Stimulated activated CD4-positive, alpha-beta T cell treated with anti-CD3 and anti-CD28 coated beads, Interleukin-2, amount 100 ng/mL, for 4 hours (primary cell): ENCODE measurements at places on chromosomes 7 and 10.

GRCh38 chr7:140230516-140230860 is 53.7 kb upstream of the KDM7A start:
- DNase-seq, result peak; percentile 78

- DNase-seq, result no peak
These were observed 143.3 kb upstream of the GPR26 start for GRCh38 chr10:123522702-123523312.

DNA sequence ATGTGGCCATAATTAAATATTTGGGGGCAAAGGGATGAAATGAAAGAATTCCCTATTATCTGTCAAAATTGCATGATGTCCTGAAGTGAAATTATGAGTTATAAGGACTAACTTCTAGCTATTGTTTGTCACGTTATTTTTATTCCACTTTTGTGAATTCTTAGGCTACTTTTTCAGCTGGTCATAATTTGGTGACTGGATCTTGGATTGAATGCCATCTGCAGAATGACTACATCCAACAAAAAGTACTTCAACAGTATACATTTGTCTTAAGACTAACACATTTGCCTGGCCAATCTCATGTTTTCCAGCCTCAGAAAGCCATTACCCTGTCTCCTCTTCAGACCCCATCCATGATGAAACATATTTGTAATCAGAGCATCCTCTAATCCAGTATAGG is 48.1 kb upstream of the WNT16 start:
- no peak for DNase-seq

GRCh38 chr10:79385392-79385795 is 38.1 kb downstream of the PPIF start:
- DNase-seq, result no peak

DNA sequence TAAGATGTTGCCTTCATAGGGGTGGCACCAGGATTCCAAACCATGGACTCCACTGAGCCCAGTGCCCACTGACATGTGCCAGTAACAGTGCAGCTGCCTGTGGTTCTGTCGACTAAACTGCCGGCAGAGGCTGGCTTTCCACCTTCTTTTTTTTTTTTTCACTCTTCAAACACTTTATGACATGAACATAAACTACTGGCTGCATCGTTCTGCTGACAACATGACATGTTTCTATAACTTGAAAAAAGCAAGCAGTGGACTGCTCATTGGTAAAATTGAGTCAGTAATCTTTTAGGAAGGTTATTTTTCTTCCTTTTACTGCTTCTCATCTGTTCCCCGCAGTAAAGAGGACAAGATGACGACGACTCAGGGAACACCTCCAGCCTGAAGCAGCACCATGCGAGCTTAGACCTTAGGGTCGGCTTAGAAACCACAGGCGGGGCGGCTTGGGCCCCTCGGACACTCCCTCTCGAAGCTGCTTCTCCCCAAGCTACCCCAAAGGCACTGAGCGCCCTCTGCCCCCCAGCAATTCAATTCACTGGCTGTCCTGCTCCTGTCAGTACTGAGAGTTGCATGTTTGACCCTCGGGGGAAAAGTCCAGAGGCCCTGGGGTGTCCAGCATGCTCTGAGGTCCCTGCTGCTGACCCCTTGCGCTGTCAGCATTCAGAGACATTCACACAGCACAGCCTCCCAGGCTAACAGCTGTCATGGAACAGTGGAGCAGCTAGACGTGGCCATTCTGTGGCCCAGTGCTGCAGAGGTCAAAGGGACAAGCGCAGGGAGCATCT is 112.5 kb downstream of the EGFR start:
- no peak for DNase-seq

DNA sequence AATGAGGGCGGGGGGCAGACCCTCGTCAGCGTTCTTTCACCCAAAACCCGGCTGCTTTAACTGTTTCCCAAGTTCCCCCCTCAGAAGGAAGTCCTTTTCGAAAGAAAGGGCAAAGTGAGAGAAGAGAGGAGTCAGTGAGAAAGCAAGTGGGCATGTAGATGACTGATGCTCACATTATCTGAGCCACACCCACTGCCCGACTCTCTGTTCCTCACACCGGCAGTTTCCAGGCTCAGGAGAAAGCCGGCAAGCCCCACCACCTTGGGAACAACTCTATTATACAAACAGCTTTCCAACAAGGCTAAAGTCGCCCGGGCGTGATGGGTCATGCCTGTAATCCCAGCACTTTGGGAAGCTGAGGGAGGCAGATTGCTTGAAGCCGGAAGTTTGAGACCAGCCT is 23.1 kb downstream of the RCC1L start:
- no peak for DNase-seq

- no peak for DNase-seq
These were observed 102.5 kb upstream of the APBB1IP start for GRCh38 chr10:26335574-26336093.

GRCh38 chr10:132793213-132793612 is 7.3 kb upstream of the NKX6-2 start:
- DNase-seq, result no peak

DNA sequence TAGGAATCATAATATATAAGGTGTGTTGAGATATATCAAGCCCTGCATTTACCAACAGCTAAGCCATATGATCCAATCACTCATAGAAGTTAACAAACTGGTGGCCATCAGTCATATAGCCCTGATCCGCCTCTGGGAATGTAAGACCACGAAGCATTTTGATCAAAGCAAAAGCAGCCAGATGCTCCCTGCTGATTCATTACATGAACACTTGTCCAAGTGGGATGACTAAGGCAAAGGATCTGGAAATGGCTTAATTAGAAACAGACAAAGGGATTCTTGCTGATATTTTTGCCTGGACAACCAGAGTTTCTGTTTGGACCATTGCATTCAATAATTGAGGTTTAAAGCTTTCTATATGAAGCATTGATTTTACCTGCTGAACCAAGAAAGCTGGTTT is 535.5 kb downstream of the GPAM start:
- no peak for DNase-seq

DNA sequence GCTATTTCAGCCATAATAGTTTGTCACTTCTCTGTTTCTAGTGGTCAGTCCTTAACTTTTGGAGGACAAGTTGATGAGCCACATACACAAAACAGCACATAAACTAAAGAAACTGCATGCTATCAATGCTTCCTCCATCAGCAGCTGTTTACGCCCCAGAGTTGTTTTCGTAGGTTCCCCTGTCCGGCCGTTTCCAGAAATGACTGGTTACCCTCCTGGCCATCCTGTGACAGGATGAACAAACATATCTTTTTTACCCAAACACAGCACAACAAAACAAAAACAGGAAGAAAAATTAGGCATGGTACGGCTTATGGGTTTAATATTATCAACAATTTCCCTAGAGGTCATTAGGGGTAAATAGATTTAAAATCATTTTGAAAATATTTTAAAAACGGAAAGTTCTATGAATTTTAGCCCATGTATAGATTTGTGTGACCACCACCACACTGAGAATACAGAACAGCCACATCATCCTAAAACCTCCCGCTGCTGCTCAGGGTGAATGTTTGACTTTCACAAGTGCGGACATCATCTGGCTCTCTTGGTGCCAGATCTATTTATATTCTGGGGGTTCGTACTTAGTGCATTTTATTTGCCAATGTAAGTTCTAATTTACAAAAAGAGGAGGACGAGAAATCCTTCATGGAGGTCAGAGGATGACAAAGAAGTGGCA is 74.8 kb downstream of the HIPK2 start:
- no peak for DNase-seq

GRCh38 chr10:62384057-62384446 is 9.9 kb downstream of the ZNF365 start:
- DNase-seq, result peak; percentile 34

DNA sequence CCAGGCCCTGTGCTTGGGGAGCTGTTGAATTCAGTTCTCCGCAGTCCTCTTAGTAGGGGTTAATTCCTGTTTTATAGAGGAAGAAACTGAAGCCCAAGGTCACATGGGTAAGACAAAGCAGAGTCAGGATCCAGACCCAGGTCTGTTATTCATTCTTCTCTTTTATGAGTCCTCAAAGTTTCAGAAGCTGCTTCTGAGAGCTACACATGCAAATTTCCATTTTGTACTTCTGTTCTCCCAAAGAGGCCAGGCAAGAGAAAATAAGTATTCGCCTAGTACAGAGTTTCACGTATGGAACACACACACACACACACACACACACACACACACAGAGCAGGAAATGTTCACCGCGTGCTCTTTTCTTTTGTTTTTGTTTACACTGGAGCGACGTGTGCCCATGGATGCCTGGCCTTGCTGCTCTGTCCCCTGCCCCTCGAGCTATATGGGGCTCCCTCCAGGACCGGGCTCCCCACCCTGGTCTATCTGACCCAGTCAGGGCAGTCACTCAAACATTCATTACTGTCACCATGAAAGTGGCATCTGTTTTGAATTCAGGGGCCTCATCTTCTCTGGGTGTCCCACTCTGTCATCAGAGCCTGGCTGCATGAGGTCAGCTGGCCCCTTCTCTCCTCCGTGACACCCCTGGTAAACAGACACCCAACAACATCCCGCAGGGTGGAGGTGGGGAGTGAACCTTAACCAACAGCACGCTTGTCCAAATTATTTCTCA is 84.4 kb downstream of the TNS3 start:
- no peak for DNase-seq

DNA sequence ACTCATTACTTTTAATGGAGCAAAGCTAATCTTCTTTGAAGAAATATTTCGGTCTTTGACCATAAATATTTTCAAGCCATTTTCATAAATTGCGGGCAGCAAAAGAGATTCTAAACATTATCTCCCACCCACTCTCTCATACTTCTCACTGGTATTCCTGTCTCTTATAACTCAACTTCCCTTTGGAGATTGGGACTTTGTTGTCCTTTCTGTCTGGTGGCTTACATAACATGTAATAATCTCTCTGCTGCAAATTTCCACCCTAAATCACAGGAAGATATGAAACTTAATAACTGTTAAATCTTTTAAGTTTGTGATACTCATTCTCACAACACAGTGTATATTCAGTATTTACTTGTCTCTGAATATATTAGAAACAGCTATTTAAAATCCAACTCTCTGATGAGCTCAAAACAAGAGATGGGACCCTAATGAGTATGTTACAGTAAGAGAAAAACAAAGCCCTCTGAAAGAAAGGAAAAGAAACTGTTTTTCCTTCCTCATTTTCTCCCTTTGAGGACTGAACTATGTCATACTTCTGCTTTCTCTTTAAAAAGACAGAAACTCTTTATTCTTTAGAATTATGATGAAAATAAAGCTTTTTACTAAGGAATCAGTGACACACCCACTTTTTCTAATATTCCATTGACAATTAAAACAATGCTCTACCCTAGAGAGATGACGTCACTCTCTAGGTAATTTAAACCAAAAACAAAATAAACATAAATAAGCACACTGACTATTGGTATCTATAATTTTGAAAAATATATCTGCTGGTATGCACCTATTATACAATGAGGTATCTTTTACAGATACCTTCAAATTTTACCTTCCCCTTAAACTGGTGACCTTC is 14.7 kb downstream of the CALCR start:
- no peak for DNase-seq

GRCh38 chr7:149216402-149216801 is 21.1 kb downstream of the ZNF282 start:
- no peak for DNase-seq

DNA sequence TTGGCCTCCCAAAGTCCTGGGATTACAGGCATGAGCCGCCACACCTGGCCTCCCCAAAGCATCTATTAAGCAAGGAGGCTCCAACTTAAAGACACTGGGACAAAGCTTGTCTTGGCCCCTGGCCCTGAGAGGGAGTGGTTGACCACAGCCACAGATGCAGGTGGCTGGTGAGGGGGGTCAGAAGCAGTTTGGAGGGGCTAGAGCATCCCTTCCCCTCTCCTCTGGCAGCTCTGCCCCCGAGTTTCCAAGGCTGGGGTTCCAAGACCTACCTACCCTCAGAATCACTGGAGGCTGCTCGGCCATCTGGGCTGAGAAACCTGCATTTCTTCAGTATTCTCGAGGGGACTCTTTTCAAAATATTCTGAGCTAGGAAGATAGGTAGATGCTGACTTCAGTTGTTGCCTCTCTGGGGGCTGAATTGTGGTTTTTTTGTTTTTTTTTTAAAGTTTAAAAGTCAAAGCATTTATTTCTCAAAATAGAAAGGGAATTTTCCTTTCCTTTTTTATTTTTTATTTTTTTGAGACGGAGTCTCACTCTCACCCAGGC is 32.6 kb downstream of the DDIT4 start:
- no peak for DNase-seq

DNA sequence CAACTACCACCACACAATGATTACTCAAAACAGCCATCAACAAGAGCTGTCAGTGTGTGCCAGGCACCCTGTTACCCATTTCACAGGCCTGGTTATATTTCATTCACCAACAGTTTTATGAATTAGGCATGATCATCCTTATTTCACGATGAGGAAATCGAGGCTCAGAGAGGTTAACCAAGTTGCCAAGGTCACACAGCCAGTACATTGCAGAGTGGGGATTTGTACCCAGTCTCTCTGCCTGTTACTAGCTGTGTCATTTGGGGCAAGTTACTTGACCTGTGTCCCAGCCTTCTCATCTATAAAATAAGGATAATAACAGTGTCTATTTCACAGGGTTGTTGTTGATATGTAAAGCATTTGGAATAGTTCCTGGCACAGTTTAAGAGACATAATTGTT is 97.2 kb downstream of the COL13A1 start:
- no peak for DNase-seq

- DNase-seq, result no peak
These were observed 90.5 kb upstream of the ARMC3 start for GRCh38 chr10:22837351-22837750.

GRCh38 chr10:70337201-70337651 is 45.2 kb downstream of the LRRC20 start:
- DNase-seq, result no peak
